Muscle of back (tissue), 13 donors: ENCODE measurements at places on chromosomes 12 and 14.

DNA sequence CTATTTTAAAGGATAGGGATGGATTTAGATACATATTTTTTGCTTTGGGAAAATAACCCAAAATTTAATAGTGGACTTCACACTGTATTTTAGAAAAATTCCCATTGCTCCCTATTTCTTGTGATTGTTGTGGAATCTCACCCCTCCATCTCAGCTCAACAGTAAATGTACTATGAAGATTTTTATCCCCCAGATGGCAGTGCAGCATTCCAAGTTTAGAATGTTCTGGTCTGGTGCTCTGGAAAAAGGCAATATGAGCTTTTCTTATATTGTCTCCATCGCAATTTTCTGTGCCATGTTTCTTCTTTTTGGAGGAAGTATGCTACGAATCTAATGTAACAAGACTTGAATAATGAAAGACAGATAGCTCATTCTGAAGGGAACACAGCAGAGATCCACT lies 471.7 kb upstream of the SYT1 start:
- DNase-seq: peak; percentile 8

DNA sequence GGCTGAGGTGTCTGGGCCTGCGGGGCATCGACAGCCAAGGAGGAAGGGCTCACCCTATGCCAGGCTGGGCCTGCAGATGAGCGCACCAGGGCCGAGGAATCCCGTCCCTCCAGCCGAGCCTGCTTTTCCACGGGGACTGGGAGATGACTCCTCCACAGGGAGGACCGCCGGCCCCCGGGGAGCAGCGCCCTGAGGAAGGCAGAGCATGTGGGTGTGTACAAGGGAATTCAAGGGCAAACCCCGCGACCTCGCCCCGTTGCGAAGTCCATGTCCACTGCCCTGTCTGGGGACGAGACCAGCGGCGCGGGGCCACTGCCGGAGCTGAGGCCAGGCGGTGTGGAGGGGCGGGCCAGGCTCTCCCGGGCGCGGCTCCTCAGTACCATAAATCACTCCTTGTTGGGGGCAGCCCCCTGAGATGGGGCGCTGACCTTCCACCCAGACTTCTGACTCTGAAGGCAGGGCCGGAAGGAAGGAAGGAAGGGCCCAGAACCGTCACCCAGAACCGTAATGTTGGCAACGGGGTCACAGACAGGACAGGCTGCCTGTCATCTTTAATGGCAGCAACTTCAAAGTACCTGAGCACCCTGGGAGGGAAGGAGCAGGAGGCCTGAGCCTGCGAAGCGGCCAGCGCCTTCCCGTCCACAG lies 52.5 kb downstream of the RNF34 start:
- DNase-seq: no peak

DNA sequence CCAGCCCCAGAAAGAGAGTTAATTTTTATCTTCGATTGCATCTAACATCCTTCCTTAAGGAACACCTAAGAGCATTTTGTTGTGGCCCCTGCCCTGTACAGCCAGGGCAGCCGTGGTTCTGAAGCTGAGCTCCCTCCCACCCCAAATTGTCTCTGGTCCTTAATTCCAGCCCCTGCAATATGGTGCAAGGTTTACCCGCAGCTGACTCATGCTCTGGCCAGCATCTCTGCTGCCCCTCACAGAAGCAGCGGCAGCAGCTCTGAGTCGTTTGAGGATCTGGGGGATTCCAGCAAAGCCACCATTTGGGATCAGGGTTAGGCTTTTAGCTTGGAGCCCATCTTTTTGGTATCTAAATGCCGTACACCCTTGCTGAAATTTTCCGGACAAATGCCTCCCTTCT lies 3.3 kb downstream of the DLK1 start:
- no peak for DNase-seq

DNA sequence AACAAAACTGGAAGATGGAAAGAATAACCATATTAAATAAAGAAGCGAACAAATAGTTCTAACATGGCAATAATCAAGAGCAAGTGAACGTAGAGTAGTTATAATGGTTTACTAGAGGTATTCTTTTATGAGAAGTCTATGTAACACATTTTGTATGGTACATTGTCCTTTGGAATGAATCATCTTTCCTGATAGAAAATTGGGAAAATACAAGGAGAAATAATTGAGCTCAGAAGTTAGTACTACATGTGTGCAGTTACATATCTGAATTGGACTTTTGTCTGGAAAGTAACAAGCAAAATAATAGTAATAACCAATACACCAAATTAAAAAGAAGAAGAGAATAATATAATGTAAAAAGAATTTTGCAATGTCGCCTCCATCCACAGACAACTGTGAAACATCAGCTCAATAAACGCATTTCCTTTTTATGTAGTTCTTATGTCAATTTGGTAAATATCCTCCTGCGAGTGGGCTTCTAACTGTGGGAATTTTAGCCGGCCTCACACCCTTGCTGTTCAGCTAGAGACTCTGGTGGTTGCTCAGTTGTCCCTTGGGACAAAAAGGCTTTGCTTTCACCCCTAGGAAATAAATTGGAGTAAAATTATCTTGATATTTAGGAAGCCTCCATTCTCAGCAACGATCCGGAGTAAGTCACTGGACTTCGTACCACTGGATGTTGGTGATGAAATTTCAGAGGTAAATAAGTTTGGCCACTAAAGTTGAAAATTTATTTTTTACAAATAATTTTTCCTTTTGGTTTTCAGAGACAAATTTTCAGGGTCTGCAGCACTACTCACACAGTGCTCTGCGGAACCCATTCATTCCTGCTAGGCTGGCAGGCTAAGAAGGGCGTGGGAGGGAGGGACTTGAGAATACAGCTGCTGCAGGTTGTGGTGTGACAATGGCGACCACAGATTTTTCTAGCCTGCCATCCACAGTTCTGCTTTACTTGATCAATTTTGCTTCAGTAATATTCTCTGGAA lies 1.1 kb upstream of the TUBA1A start:
- no peak for DNase-seq

DNA sequence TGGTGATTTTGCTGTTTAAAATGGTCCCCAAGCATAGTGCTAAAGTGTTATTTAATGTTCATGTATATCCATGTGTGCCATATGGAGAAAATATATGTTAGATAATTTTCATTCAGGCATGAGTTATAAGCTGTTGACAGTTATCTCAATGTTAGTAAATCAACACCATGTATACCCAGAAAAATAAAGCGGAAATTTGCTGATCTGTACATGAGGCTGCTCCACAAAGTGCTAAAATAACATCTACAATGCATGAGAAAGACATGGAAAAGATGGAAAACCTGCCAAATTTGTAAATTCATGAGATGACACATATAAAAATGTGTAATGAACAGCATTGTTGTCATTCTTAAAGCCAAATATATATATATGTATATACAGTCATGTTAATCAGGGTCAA lies 1199.2 kb downstream of the FSCB start:
- DNase-seq: no peak

DNA sequence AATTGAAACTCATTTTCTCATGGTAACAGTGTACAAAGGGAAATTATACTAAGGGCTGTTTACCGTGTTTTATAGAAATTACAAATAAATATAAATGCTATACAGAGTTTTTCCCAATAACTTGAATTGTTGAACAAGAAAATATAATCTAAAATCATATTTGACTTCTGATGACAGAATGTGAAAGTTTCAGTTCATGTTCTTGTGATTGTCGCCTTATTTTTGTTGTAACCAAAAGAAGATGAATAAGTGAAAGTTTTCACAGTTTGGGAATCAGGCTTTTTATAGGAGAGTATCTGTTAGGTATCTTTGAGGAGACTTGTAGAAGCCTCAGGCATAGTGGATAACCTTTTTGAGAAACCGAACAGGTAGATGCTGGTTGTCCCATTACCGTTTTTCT lies 28.1 kb downstream of the ANO6 start:
- no peak for DNase-seq

DNA sequence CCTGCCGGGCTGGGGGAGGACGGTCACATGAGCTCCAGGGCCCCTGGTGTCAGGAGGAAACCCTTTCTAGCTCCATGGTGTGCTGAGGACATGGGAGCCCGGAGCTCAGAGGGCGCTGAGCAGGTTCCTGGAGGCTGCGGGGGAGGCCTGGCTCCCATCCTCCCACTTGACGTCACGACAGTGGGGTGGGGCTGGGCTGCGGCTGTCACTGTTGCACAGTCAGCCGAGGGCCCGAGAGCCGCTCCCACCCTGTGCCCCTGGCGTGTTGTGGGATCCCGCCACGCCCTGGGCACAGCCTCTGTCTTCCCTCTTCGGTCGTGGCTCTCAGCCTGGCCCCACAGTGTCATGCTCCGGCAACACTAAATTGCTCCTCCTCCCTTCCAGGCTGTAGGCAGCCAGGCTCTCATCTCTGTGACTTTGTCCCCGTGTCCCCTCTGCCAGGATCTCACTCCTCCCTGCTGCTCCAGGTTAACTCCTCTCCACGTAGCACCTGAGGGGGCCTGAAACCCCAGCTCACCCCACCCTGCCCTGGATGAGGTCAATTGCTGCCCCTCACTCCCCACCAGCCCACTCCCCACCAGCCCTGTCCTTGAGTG lies 33.0 kb downstream of the BEGAIN start:
- DNase-seq: no peak

GRCh38 chr12:69919495-69919894 lies 94.5 kb downstream of the MYRFL start:
- DNase-seq: no peak

- DNase-seq: no peak
These were observed 42.1 kb upstream of the CNTN1 start for GRCh38 chr12:40650038-40650704.

- no peak for DNase-seq
These were observed 13.8 kb downstream of the KITLG start for GRCh38 chr12:88566430-88566829.

DNA sequence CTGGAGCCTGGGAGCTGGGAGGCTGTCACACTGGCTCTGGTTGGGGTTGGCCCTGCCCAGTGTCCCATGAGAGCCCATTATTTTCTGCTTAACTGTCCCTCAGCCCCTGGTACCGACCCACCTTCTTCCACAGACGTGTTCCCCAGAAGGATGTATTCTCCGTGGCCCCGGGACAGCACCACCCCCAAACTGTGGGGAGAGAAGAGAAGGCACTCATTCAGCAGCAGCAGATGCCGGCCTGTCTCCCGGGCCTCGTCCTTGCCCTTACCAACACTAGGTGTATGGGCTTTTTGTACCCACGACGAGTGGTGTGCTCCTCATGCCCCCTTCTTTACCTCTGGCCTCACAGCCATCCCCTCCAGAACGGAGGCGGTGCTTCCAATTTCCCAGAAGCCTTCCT lies 38.1 kb downstream of the LRTM2 start:
- DNase-seq: no peak

- no peak for DNase-seq
These were observed 88.9 kb upstream of the SOX5 start for GRCh38 chr12:24038211-24038997.

GRCh38 chr14:37864861-37865718 lies 269.7 kb downstream of the TTC6 start:
- no peak for DNase-seq

DNA sequence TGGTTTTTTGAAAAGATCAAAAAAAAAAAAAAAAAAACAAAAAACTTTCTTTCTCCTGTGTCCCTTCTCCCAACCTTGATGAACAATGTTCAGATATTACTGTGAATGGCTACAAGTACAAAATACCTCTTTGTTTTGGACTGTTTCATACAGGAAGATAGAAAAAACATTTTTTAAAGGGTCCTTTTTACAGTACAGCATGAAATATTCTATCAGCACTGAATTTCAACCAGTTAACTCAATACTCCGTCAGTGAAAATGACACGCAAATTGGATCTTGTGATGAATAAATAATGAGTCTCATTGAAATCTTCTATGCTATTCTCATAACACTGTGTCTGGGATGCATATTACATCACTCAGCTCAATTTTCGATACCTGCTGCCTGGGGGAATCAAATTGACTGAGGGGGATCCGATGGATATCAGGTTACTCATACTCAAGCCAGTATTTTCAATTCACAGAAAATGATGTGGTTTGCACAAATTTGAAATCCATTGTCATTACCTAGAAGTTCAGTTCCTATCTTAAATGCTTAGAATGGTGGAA lies 179.6 kb downstream of the TMTC2 start:
- DNase-seq: no peak

GRCh38 chr12:29146196-29146595 lies 2.9 kb upstream of the FAR2 start:
- DNase-seq: no peak

DNA sequence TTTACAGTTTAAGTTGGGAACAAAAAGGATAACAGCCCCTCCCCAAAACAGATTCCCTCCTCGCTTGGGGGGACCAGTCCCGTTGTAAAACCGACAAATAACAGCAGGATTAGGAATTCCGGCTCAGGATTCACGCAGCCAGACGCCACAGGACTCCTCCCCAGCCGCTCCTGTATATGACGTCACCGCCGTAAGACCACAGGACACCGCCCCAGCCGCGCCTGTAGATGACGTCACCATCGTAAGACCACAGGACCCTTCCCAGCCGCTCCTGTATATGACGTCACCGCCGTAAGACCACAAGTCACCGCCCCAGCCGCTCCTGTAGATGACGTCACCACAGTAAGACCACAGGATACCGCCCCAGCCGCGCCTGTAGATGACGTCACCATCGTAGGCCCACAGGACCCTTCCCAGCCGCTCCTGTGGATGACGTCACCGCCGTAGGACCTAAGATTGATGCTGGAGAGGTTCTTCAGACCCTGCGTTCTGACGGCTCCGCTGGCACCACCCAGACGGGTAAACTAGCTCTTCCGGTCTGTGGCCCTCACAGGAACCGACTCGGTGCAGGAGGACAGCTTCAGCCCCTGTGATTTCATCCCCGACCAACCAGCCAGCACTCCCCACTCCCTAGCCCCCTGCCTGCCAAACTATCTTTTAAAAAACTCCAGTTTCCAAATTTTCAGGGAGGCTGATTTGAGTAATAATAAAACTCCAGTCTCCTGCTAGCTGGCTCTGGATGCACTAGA lies 43.9 kb upstream of the FBRSL1 start:
- DNase-seq: no peak

DNA sequence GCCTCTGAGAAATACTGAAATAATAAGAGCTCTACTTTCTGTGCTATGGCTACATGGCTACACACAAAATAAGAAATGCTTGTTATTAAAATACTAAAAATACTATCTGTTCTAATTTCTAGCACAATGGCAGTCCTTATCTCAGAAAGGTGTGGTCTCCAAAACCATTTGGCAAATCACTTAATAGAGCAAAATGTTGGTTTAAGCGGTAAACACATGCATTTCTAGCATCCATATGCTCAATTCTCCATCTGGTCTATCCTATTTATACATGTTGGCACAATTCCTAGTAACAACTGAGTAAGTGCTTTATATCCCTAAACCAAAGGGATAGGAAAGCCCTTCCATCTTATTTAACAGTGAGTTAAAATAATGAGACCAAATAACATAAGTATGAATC lies 107.0 kb downstream of the PAPLN start:
- DNase-seq: peak; percentile 50

GRCh38 chr12:58916161-58916621 lies 4.1 kb downstream of the LRIG3 start:
- DNase-seq: peak; percentile 24
